Anterior cingulate cortex (tissue), 58 donors: ENCODE measurements at places on chromosomes 3 and 15.

- DNase-seq: no peak
Observed at GRCh38 chr15:40128766-40129660, 20.3 kb upstream of the BMF start.

- DNase-seq: no peak
Observed at GRCh38 chr15:51335087-51335486, 3.3 kb downstream of the CYP19A1 start.

GRCh38 chr15:25693321-25694238 lies 169.5 kb downstream of the ATP10A start:
- DNase-seq: no peak

- no peak for DNase-seq
Observed at GRCh38 chr3:7737263-7737662, 764.4 kb upstream of the LMCD1 start.

DNA sequence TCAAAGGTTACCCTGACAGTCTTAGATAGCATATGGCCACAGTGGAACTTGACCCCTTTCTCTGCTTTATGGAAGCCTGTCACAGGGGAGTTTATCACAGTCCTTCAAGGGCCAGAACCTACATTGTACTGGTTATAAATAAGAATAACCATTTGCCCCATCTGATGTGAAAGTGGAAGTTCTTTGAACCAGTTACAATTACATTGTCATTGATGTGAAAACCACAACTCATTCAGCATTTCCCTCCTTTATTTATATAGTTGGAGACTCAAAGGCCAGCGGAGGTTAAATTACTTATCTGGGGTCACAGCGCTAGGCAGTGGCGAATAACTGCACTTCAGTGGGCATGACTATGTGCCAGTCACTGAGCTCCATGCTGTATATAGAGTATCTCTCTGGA lies 60.5 kb upstream of the TBC1D5 start:
- DNase-seq: no peak

DNA sequence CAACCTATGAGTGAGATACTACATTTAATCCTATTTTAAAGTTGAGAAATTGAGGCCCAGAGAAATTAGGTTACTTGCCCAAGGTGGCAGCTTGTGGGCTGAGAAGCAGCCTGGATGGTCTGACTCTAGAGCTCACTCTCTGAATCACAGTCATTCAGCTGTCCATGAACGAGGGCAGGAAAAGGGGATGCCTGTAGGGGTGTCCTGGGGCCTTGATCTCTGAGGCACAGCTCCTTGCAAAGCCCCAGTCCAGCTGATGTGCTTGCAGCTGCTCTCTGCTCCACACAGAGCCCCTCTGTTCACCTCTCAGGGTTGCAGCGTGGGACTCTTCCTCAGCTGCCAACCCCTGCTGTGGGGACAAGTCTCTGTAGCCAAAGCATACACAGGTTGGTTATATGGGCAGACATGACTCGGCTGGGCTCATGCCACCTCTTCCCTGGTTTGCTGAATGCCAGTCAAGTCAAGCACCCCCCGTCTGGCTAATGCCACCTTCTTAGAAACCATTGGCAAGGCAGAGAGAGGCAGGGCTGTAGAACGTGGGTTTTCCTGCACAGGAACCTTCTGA lies 56.8 kb downstream of the GASK1A start:
- DNase-seq: no peak

GRCh38 chr3:195385526-195385925 lies 57.3 kb downstream of the ACAP2 start:
- no peak for DNase-seq

- no peak for DNase-seq
Observed at GRCh38 chr15:78316283-78317083, 17.1 kb upstream of the SKIC8 start.

DNA sequence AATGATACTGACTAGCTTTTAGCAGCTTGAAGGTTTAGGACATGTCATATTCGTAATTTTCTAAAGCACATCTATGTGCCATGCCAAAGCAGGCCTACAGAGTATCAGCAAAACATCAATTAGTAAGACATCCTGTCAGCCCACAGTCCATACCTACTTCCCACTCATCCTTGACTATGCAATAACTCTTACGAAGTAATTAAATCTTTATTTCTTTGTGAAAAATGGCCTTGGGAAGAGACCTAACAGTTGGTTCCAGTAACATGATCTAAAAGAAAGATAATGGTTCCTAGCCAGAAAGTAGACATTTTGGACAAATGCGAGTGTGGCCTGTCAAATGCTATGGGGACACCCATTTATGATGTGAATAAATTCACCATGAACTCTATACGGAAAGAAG lies 172.6 kb upstream of the TNIK start:
- no peak for DNase-seq

- DNase-seq: no peak
Observed at GRCh38 chr15:32856753-32857152, 138.9 kb downstream of the GREM1 start.

- DNase-seq: no peak
Observed at GRCh38 chr15:80202641-80203360, 49.2 kb downstream of the CTXND1 start.

- no peak for DNase-seq
Observed at GRCh38 chr3:52502001-52502400, 6.9 kb downstream of the STAB1 start.

DNA sequence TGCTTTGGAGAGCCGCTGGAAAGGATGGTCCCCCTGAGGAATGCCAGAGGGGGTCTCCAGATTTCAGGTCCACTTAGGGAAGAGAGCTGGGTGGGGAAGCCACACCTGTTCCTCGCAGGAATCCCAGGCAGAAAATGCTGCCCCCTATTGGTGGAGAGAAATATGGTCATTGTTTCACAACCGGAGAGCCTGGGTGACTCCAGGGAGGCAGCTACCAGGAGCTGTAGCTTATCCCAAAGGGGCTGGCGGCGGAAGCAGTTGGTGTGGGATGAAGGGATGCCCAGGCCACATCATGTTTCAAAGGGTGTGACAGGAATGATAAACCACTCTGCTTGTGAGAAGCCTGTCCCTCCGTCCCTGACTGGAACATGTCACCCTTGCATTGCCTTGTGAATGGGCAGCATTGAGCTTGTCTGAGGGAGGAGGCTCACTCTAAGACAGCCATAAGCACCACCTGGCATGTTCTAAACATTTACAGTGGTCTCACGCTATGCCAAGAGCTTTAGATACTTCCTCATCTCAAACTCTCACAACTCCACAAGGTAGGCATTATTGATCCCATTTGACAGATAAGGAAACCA lies 34.5 kb downstream of the POMGNT2 start:
- DNase-seq: no peak

- DNase-seq: peak; percentile 1
Observed at GRCh38 chr3:102235679-102236078, 199.1 kb upstream of the ZPLD1 start.

DNA sequence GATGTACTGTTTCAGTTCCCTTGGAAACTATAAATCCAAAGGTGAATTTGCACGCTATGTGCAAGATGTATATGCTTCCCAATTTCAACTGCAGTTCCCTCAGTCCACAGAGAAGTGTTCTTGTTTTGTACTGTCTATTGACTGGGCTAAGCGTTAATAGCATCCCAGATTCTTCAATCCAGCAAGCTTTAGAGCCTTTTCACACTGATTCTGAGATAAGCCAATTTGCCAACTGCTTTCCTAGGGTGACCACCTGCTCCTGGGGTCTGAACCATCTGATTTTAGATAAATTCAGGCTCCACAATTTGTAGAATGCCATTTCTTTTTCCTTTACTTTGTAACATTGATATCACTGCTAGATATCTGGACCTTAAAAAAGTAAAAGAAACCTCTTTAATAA lies 340.1 kb downstream of the PTPRG start:
- no peak for DNase-seq

DNA sequence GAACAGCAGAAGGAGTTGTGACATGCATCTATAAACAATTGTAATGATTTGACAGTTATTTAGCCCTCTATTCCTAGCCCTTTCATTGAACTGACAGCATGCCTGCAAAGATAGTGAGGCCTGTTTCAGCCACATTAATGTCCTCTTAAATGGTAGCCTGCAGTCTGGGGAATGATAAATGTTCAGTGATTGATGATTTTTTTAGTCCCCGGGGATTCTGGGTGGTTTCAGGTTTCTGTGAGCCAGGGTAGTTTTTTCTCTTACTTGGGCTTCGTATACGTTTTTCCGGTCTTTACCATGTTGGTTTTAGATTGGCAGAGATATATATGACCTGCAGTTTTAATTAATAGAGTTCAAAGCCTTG lies 172.0 kb downstream of the TCF12 start:
- no peak for DNase-seq

GRCh38 chr3:70096376-70097066 lies 97.0 kb downstream of the SAMMSON start:
- DNase-seq: no peak

GRCh38 chr15:36177590-36178302 lies 401.7 kb upstream of the CDIN1 start:
- no peak for DNase-seq

GRCh38 chr15:44489464-44489863 lies 47.5 kb upstream of the EIF3J start:
- no peak for DNase-seq

- no peak for DNase-seq
Observed at GRCh38 chr15:100922192-100923040, 3.3 kb downstream of the LRRK1 start.

DNA sequence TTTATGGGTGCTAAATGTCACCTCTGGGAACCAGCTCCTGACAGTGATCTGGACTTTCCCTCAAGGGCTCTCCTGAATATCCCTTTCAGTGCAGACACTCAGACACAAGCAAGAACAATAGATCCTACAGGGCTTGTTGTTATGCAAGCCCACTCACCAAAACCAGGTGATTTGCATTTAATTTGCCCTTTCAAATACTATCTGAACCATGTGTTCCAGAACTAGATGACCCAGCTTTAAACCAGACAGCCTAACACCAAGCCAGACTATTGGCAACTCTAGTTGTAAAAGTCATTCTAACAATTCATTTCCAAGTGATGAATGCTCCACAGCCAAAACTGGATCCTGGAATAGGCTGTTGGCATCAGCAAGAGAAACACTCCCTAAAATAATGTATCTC lies 5.6 kb upstream of the ATP8B4 start:
- DNase-seq: no peak

- DNase-seq: no peak
Observed at GRCh38 chr15:83290236-83290635, 5.8 kb upstream of the BNC1 start.

DNA sequence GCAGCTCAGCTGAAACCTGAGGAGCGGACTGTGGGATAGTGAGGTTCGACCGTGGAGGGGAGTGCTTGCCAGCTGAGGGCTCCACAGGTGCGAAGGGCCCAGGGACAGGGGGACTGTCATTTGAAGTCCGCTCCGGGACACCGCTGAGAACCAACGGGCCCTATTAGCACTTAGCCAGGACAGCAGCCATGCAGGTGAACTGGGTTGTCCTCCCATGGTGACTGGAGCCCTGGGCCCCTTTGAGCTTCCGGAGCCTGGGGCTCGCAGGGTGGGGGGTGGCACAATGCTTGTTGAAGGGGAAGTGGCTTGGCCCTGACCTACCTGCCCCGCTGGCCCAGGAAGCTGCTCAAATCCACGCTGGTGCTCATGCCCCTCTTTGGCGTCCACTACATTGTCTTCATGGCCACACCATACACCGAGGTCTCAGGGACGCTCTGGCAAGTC lies 24.7 kb downstream of the PTH1R start:
- DNase-seq: no peak

GRCh38 chr3:45754461-45754860 lies 41.9 kb downstream of the SLC6A20 start:
- DNase-seq: no peak

DNA sequence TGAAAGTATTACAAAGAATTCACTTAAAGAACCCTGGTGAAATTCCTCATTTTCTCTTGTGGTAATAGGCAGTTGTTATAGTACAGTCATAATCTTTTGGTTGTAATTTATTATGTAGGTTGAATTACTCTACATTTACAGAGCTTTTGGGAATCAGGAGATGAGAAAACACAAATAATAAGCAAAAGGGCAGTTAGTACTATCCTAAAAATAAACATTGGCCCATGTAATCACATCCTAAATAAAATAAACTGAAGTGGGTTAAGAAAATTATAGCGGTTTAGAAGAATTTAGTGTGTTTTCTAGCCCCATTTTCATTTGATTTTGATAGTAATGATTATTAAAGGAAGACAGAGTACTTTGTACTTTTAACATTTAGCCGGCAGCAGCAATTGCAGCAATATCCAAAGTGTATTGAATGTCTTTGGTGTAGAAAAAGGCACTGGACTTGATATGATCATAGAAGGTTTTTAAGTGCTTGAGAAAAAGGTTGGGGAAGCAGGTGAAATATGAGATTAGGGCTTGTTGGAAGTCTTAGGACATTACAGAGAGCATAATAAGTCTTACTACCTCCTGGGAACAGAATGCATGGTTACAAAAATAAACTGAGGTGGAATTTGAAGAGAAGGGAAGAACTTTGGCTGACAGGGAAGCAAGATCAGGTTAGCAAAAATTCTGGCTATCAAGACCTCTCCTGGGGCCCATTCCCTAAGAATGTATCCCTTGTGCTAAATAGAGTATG lies 79.9 kb downstream of the MBNL1 start:
- no peak for DNase-seq

GRCh38 chr15:75073197-75073596 lies 49.8 kb downstream of the PPCDC start:
- DNase-seq: no peak

DNA sequence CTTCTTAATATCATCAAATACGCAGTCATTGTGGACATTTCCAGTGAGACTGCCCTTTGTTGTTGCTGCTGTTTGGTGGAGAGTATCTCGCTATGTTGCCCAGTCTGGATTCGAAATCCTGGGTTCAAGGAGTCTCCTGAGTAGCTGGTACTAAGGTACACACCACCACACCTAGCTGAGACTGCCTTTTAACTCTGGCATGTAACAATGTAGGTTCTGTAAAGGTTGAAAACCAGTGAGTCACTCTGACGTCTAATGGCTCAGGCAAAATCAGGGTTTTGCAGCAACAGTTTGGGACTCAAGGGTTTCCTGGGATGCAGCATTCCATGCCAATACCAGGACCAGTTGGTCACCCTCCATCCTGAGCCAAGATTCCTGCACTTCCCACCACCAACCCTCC lies 52.2 kb downstream of the AQP9 start:
- no peak for DNase-seq
